ENCODE measurements at places on chromosomes 7 and 10.

DNA sequence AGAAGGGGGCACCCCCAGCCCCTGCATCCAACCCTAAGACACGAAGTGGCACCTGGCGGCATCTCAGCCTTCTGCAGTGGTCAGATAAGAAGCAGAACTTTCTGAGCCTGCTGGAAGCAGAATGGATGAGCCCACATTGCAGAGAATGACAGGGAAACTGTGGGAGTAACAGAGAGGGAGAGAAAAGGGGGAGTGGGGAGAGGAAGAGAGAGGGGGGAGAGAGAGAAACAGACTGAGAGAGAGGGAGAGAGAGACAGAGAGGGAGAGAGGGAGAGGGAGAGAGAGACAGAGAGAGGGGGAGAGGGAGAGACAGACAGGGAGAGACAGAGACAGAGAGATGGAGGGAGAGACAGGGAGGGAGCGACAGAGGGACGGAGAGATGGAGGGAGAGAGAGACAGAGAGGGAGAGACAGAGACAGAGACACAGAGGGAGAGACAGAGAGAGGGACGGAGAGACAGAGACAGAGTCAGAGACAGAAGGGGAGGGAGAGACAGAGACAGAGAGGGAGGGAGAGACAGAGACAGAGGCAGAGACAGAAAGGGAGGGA is 35.9 kb downstream of the MICALL2 start:
- DNase-seq, result no peak

DNA sequence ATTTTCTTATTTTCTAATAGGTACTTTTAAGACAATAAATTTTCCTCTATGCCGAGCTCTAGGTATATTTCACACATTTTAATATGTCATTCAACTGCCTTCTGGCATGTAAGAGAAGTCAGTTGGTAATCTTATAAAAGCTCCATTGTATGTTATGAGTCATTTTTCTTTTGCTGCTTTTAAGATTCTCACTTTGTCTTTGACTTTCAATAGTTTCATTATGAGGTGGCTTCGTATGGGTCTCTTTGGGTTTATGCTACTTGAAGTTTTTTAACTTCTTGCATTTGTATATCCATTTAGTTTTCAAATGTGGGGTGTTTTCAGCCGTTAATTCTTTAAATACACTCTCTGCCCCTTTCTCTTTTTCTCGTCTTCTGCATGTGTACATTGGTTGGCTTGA is 80.5 kb downstream of the ABCA13 start:
- DNase-seq, result no peak

DNA sequence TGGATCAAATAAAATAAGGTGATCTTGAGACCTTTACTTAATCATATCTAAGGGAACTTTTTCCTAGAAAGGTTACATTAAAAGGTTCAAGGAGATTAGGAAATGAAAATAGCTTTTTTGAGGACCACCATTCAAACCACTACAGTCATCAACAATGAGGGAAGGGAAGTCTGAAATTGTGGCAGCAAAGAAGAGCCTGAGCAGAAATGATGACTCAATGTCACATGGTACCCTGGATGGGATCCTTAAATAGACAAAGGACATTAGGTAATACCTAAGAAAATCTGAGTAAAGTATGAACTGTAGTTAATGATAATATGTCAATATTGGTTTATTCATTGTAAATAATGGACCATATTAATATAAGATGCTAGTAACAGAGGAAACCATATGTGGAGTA is 236.0 kb downstream of the SEMA3D start:
- DNase-seq, result peak; percentile 6

- DNase-seq, result no peak
Measured at GRCh38 chr7:154750353-154750801, 252.5 kb downstream of the PAXIP1 start.

- peak; percentile 23 for DNase-seq
Measured at GRCh38 chr7:136009488-136010079, 32.4 kb upstream of the MTPN start.

DNA sequence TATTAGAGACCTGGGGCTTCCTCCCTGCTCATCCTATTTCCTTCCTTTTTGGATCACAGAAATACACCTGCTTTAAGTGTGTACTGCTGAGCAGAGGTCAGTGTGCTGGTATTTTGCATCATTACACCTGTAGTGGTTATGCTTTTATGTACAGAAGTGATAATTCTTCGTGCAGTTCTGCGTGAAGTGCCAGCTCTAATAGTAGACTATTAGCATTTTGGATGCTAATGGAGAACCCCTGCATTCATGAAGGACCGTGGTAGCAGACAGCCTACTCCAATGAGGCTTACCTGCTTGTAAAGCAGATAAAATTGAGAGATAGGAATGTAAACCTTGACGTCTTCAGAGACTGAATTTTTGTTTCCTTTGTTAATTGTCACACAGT is 114.3 kb downstream of the CDK14 start:
- DNase-seq, result no peak

GRCh38 chr7:85095366-85095765 is 91.5 kb downstream of the SEMA3D start:
- DNase-seq, result no peak

DNA sequence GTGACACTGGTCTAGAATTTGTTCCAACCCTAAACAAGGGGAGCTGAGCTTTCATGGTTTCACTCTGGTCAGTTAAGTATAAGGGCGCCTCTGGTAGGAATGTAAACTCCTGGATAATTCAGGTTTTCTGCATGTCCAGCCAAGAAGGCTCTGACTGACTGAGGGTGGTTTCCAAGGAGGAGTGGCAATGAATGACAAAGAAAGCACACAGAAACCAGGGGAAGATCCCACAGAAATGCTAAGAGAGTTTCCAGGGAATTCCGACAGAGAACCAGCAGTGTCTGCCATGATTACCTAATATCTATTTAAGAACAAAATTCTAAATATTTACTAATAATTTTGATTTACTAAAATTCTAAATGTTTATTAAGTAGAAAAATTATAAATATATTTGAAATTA is 27.3 kb upstream of the NRG3 start:
- peak; percentile 57 for DNase-seq

DNA sequence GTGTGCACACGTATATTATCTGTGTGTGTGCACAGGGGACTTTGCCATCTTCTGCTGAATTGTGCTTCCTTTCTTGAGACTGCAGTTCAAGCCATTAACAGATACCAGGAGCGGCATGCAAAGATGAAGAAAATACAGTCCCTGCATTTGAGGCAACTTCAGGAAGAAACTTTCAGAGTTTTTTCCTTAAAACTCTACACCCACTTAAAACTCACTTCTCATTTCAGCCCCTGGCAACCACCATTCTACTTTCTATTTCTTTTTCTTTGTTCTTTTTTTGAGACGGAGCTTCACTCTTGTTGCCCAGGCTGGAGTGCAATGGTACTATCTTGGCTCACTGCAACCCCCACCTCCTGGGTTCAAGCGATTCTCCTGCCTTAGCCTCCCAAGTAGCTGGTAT is 448.9 kb upstream of the ZMIZ1 start:
- DNase-seq, result no peak

- DNase-seq, result no peak
Measured at GRCh38 chr7:156832195-156832877, 60.6 kb downstream of the LMBR1 start.

GRCh38 chr10:44325157-44325556 is 59.7 kb downstream of the CXCL12 start:
- no peak for DNase-seq

DNA sequence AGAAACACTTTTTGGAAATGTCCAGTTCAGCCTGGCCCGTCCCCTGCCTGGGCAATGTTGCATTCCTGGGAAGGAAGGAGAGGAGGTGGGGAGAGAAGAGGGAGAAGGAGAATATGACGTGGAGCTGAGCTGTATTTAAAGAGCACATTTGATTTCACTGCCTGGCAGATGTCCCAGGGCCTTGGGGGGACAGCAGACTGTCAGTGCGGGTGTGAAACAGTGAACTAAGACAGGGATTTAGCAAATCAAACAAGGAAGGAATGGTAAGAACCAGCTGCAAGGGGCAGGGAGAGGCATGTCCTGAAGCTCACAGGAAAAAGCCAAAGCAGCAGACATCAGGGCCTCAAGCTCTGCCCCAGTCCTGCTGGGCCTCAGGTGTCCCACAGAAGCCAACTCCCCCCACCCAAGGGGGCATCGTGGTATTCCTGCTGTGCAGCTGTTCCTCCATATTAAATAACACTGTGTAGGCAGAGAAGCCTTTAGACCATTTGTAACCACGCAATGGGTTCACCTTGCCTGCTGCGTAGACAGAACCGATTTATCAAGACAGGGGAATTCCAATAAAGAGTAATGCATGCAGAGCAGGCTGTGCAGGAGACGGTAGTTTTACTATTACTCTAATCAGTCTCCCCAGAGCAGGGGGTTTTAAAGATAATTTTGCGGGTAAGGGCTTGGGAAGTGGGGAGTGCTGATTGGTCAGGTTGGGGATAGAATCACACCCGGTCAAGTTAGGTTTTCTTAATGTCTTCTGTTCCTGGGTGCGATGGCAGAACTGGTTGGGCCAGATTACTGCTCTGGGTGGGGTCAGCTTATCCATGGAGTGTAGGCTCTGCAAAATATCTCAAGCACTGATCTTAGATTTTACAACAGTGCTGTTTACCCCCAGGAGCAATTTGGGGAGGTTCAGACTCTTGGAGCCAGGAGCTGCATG is 18.3 kb downstream of the LEP start:
- DNase-seq, result no peak

DNA sequence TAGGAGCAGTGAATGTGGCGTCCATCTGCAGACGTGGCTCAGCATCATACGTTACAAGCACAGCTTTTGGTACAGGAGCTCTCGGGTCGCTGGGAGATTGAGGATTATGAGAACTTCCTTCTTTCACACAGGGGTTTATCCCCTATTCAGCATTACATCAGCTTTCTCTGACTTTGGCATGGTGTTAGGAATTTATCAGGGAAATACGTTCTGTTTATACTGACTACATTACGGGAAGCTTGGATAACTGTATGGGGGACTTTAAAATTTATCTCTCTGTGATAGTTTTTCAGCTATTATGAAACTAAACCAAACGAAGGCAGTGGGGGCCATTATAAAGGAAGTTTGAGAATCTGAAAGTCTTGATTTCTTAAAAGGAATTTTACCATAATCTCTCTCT is 110.1 kb upstream of the INSYN2A start:
- no peak for DNase-seq

DNA sequence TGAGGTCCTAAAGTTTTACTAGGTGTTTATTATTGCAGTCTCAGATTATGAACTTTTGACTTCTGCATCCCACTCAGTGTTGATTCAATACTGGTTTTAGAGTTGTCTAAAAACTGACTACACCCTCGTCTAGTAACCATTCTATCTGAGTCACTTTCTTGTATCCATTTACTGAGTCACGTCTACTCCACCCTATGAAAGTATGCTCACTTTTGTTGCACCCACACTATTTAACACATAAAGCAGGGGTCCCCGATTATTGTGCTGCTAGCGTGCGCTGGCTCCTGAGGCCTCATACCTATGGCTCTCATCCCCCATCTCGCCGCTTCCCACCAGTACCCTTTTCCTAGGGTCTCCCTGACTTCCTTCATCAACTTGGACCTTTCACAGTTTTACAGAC is 2.0 kb downstream of the SAMD9 start:
- DNase-seq, result peak; percentile 1

GRCh38 chr7:111138193-111138569 is 47.3 kb downstream of the LRRN3 start:
- DNase-seq, result peak; percentile 21

DNA sequence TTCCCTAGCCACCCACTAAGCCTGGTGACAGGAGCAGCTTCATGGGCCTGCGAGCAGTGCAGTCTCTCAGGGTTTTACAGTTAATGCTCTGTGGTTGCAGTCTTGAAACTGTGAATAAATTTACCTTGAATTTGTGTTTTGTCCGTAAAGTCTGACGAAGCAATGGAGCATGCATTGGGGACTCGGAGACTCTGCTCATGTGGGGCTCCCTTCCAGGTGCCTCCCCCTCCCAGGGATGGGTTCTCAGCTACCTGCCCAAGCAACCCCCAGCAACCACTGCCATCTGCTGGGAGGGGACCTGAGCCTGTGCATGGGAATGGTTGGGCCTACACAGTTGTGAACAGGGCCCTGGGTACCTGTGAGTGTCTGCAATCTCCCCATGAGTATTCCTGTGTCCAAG is 36.3 kb upstream of the IKZF1 start:
- no peak for DNase-seq

- no peak for DNase-seq
Measured at GRCh38 chr7:155002411-155003091, 373 bp downstream of the PAXIP1 start.

DNA sequence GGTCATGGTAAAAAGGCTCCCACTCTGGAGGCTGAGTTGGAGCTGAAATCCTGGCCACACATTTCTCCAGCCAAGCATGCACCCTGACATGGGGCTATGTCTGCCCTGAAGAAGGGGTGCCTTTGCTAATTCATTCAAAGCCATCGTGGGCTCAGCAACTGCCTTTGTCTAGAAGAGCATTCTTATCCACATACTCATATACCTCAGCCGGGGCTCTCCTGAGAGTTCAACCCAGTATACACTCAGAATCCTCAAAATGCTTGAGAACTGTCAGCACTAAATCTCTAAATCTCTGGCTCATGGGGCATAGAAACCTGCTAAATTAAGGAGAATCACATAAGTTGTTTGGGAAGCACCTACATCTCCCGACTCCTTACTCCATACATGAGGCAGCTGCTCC is 89.3 kb downstream of the MRPL32 start:
- DNase-seq, result no peak

- DNase-seq, result no peak
Measured at GRCh38 chr7:57211428-57212100, 79.3 kb upstream of the ZNF479 start.

- no peak for DNase-seq
Measured at GRCh38 chr10:28891058-28891713, 213.9 kb downstream of the BAMBI start.

DNA sequence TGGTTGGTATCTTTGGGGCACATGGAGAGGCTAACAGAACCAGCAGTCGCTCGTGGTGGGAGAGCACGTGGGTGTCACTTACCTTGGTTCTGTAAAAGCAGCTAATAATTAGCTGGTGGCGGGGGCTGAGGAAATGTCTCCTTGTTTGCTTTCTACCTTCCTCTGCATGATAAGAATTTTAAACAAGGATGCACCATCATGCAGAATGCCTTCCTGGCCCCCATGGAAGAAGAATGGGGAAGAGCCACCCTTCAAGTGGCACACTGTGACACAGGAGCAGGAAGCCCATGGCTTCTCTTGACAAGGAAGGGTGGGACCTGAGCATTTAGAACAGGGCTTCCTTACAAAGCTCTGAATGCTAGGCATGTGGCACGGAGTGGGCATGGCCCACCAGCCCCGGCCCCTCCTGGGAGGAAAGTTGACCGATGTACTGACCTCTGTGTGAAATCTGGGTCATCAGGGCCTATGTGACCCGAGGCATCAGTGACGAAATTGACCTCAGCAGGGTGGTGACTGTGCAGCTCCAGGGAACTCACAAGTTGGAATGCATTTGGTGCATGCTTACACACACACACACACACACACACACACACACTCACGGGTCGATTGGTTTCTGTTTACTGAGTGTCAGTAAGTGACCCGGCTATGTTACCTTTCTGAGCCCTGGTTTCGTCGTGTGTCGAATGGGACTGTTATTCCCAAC is 116.9 kb upstream of the ANLN start:
- DNase-seq, result no peak

- DNase-seq, result no peak
Measured at GRCh38 chr10:35194906-35195305, 68.3 kb downstream of the CREM start.
